ENCODE measurements at places on chromosomes 2 and 18.

GRCh38 chr2:109065391-109065734, 63.6 kb upstream of the SH3RF3 start:
- DNase-seq = no peak

DNA sequence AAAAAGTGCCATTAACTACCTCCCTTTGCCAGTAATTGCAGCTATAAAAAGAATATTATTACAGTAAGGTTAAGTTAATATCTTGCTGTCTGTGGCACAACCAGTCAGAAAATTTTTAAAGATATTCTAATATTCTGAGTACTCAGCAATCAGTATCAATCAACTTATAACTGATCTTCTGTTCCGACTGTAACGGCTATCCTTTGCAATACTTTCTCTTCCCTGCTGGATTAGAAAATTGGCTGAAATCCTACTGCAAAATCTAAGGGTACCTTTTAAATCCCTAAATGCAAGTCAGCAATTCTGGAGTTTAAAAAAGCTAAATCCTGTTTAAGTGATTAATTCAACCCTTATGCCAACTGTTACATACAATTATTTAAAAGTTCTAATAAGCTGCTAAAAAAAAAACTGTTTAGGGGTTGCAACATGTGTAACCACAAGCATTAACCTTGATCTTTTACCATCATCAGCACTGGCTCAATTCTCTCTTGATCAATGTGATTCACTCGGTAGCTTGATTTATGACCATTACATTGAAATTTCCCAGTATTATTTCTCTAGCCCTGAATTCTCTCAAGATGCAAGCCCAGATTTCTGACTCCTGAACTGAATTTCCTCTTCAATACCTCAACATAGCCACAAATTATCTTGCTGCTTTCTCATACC, 20.5 kb downstream of the GAREM1 start:
- no peak for DNase-seq

DNA sequence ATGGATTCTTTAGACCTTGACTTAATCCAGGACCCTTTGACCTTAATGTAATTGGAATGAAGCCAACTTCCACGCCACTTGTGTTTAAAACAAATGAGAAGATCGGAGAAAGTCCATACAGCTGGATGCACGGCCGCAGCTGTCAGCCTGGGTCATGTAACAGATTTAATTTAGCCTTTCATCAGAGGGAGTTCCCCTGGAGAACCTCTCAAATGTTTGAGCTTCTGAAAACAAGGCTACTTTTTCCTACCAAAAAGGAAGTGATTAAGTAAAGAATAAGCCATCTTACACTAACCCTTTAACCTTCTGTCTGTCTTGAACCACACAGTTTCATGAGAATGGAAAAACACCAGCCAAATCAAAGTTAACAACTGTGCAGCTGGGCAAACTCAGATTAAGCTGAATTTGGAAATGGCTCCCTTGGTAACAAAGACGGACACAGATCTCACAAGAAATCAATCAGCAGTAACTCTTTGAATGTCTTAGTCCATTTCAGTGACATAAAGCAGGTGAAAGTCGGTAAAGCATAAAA, 103.6 kb downstream of the DOCK10 start:
- DNase-seq = no peak

DNA sequence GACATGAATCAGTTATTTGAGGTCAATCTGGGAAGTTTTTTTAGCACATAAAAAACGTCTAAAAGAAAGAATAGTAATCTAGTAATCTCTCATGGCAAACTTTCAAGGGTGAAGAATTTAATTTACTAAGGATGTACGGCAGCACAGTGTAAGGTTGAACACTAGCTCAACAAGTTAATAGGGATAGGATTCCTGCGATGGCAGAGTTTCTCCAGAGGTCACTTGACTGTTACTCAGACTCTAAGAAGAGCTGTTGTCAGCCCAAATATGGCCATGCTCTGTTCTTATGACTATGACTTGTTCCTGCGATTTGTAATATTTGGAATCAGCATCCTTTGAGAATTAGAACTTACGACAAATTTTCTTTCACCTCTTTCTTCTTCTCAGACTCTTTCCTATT, 553.3 kb upstream of the TNP1 start:
- no peak for DNase-seq

DNA sequence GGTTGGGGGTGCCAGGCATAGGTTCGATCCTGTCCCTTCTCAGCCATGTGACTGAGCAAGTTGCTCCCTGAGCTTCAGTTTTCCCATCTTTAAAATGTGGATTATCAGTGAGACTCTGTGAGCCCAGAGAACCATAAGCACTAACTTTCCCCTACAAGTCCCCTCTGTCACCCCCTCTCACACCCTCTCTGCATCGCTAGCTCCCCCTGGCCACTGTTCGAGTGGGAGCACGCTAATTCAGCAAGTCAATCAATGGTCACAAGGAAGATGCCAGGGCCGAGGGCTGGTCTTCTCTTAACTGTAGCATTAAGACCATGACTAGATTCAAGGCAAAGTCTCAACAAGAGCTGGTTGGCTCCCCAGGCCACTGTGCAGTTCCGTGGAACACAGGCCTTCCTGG, 66.2 kb downstream of the BCL2L11 start:
- no peak for DNase-seq

DNA sequence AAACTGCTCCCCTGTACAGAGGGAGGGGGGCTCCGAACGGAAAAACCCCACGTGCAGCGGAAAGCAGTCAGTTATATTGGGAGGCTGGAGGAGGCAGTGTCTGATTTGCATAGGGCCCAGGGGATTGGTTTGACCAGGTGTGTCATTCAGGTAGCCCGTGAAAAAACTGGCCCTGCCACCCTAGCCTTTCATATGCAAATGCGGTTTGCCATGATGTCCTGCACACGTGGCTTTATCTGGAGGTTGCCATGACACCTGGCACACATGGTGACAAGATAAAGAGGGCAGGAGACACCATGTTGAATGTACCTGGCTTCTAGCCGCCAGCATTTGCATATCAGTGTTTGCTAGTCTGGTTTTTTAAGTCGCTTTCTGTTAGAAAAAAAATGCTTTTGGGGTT, 20.5 kb downstream of the SLC25A52 start:
- DNase-seq = no peak

- DNase-seq = peak; percentile 57
These were observed 46.9 kb downstream of the DNMT3A start for GRCh38 chr2:25294573-25295462.

DNA sequence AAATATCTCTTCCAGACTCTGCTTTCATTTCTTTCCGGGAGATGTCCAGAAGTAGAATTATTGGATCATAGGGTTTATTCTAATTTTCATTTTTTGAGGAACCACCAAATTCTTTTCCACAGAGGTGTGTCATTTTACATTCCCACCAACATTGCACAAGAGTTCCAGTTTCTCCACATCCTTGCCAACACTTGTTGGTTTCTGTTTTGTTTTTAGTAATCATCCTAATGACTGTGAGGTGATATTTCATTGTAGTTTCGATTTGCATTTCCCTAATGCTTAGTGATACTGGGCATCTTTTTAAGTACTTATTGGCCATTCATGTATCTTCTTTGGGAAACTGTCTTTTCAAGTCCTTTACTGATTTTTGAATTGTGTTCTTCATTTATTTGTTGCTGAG, 513.1 kb downstream of the PARD3B start:
- no peak for DNase-seq

DNA sequence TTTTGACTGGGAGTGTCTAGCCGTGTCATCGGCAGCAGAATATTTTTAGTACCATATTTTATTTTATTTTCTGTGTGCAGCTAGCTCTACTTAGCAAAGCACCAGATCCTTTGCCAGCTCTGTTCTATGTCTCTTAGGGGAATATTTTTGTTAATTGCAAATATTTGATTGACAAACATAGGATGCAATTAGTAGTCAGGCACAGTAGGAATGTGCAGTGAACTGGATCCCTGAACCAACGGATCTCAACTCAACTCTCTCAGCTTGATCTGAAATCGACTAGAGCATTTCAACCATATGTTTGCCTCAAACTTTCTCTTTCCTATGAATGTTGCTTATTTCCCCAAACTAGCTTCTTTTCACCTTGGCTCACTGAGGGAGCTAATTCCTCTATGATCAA, 998.0 kb upstream of the FANCL start:
- DNase-seq = no peak

DNA sequence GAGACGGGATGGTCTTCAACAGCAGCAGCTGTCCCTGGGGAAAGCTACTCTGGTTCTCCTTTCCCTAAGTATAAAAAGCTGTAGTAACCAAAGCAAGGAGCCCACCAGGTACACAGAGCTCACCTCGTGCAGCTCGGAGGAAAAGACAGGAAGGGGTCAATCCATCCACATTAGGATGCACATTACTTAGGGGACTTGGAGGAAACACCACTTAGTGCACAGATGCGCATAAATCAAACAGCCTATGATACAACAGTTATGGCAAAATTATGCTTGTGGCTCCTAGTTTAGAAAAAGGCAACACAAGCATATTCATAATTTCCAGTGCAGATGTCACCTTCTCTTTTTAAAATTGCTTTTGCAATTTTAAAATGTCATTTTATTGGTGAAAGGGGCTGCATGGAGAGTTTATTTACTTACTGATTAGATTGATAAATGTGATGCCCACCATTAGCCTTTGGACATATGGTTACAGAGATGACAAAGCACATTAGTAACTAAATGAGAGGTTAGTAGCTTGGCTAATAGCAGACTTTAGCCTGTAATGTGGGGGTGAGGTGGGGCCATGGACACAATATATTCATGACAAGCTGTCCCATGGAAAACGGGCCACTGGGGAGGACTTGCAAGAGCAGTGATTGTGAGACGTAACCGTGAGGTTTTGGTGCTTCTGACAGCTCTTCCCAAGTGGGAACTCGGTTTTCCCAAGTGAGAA, 199.8 kb downstream of the MYT1L start:
- no peak for DNase-seq

GRCh38 chr18:13415736-13416135, 197.2 kb downstream of the LDLRAD4 start:
- DNase-seq = no peak

DNA sequence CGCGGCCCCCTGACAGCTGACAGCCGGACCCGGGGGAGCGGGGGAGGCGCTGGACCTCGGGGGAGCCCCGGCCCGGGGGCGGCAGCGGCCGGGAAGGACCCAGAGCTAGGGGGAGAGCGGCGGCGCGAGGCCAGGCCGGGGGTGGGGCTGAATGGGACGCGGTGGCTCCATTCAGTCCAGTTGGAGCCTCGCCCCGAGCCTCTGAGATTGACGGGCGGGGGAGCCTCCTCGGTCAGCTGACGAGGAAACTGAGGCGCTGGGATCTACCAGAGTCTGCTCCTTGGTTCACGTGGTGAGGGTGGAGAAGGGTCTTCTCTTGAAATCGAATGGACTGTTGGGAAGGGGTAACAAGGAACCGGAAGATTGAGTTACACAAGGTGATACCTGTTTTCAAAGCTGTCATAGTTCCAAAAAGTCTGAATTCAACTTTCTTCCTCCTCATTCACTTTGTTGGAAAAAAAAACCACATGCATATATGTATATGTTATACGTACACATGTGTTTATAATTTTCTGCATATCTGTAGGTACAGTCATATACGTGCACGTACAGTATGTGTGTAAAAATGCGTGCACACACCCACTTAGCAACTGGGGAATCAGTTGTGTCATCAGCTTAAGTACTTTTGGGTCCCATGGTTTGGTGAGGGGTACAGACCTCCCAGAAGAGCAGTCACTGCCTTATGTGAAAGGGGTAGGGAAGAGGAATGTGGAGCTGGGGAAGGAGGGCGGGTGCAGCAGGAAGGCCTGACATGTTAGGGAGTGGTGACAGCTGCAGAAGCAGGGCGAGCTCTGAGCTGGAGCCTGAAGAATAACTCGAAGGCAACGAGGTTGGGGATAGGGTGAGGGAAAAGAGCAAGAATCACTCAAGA, 628 bp downstream of the PPP1R7 start:
- no peak for DNase-seq

- no peak for DNase-seq
These were observed 219.2 kb downstream of the ZNF516 start for GRCh38 chr18:76275727-76276313.

- DNase-seq = no peak
These were observed 14.1 kb upstream of the ZSWIM2 start for GRCh38 chr2:186862869-186863709.

DNA sequence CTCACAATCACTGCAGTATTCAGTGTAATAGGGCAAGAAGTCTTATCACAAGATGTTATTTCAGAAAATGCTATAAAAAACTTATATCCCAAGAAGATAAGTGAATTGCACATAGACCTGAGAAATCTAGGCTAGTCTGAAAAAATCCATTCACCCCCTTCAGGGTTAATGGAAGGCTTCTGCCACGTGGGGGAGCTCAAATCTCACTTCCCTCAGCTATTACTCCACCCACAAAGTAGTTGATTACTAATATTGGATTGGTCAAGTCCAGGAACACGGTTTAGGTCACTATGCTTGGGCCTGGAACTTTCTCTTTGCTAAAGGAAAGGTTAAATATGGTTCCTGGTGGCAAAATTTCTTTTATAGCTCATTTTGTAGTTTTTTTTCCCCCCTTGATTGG, 51.2 kb upstream of the ADAM23 start:
- DNase-seq = no peak

Measured in esophagus squamous epithelium (tissue), 5 donors.